ENCODE measurements at places on chromosomes 6 and 20.

DNA sequence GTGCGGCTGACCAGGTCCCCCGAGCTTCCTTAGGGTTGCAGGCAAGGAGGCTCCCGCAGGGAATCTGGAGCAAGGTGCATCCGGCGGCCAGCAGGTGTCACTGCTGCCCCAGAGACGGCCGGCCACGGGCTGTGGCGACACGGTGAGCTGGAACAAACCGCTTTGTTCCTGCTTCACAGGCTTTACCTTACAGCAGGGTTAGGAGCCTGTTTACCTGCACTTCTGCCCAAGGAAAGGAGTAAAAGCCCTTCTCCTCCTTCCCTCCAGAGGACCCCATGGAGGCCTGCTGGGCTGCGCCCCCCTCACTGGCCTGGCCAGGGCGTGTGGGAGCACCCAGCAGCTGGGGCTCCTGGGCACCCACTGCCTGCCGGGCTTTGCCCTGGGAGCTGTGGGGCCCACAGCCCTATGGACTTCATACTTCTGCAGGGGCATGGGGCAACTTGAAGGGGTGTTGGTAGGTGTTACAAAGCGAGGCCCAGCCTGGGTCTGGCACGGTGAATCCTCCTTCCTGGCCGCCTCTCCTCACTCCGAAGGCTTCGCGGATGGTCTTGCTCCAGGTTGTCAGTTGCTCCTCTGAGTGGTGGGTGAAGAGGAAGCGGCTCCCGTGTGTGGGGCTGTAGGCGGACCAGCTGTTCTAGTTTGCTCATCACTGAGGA lies 88.4 kb downstream of the CDC5L start:
- peak; percentile 80 for DNase-seq

DNA sequence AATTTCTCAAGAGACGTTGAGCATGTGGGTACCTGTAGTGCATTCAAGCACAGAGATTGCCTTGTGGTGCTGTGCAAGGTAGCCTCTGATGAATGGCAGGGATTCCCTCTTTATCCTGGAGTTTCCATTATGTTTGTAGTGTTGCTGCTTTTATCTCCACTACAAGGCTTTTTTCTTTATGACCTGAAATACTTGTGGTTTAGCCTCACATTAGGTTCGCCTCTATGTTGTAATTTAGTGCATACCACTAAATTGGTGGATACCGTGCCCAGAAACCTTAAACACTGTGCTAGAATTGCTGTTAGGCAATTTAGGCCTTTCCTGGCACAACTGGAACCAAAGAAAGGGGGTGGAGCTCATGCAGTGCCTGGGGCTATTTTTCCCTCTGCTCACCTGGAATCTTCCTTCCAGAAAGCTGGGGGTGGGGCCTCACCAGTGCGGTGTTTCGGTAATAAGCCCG lies 76.8 kb downstream of the NCOA7 start:
- peak; percentile 95 for DNase-seq

- peak; percentile 72 for DNase-seq
These were observed 93.1 kb downstream of the EPB41L2 start for GRCh38 chr6:130969791-130970491.

DNA sequence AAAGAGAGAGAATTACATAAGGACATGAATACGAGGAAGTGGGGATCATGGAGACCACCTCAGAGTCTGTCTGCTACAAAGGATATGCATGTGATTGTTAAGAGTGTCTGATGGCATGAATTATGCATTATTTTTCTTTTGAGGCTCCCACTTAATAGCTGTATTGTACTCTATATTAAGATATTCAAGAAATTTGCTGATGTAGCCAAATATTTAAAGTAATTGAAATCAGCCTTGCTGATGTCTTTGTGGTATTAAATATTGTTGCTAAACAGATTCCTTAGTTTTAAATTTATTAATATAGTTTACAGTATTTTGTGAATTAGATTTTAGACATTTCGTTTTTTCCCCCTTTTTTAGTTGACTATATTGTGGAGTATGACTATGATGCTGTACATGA lies 25.3 kb downstream of the CD2AP start:
- DNase-seq = no peak

DNA sequence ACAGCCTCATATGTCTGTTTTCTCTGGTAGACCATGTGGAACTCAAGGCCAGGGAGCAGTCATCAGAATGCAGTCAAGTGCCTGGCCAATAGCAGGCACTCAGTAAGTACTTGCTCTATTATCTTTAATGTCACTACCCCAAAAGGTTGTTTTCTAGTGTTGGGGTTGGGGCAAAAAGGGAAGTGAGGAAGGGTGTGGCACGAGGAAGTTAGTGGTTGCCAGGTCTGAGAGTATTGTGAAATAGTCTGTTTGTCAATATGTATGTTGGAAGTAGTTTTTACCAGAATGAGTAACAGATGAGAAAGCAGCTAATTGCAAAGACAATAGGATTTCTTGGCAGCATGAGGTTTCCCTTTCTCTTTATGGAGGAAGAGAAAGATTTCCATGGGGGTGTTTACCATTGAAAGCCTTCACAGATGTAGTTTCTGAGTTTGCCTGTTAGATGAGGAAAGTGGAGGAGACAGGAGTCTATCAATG lies 59.5 kb upstream of the ARMH2 start:
- DNase-seq = no peak

DNA sequence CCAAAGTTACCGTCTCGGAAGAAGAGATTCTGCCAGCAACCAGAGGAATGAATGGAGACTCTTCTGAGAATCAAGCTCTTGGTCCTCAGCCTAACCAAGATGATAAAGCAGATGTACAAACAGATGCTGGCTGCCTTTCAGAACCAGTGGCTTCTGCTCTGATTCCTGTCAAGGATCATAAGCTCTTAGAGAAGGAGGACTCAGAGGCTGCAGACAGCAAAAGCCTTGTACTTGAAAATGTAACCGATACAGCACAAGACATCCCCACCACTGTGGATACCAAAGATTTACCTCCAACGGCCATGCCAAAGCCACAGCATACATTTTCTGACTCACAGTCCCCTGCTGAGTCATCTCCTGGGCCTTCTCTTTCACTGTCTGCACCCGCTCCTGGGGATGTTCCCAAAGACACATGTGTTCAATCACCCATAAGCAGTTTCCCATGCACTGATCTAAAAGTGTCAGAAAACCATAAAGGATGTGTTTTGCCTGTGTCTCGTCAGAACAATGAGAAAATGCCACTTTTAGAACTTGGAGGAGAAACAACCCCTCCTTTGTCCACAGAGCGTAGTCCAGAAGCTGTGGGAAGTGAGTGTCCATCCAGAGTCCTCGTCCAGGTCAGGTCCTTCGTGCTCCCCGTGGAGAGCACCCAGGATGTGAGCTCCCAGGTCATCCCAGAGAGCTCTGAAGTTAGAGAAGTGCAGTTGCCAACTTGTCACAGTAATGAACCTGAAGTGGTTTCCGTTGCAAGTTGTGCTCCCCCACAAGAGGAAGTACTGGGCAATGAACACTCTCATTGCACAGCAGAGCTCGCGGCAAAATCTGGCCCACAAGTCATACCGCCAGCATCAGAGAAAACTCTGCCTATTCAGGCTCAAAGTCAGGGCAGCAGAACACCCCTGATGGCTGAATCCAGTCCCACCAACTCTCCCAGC lies 109.6 kb downstream of the RTN4IP1 start:
- peak; percentile 94 for DNase-seq

GRCh38 chr6:5707281-5708045 lies 299.3 kb downstream of the NRN1 start:
- no peak for DNase-seq

DNA sequence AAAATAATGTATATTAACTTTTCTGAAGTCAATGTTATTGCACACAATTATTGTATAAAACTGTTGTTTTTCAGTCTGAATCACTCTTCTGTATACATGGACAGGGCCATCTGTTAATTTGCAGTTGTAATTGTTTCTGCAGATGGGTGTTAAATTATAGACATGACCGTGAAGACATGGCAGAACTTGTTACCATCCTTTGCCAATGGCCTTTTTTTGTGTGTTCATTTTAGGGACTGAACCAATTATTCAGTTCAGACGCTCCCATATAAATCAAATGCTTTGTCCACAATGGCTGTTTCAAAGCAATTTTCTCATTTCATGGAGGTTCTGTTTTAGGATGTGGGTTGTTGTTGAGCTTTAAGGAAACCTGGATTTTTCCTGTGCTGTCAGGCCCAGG lies 533.7 kb downstream of the DOK5 start:
- no peak for DNase-seq

- peak; percentile 14 for DNase-seq
These were observed 174.9 kb upstream of the GGTLC1 start for GRCh38 chr20:24163506-24163905.

DNA sequence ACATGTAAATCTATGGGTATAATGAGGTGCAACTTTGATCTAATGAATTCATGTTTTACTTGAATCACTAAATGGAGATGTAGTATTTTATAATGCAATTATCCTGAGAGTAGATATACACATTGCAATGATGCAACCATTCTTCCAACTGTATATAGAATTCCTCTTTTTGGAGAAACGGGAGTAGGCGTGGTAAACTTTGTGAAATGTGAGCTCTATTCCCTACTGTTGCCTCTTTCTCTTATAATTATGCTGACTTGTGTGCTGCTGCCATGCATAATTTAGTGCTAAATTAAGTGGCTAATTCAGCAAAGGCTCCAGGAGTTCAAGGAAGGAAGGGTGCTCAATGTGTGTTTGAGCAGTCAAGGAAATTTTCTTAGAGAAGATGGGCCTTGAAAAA lies 116.6 kb upstream of the SLC35B3 start:
- DNase-seq = no peak

DNA sequence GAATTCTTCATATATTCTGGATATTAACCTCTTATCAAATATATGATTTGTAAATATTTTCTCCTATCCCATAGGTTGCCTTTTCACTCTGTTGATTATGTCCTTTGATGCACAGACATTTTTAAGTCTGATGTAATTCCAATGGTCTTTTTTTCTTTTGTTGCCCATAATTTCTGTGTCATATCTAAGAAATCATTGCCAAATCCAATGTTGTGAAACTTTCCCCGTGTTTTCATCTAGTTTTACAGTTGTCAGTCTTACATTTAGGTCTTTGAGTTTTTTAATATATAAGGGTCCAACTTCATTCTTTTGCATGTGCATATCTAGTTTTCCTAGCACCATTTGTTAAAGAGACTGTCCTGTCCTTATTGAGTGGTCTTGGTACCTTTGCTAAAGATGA lies 111.5 kb downstream of the SESN1 start:
- DNase-seq = peak; percentile 42

GRCh38 chr6:157806856-157807215 lies 16.2 kb upstream of the SNX9 start:
- no peak for DNase-seq

DNA sequence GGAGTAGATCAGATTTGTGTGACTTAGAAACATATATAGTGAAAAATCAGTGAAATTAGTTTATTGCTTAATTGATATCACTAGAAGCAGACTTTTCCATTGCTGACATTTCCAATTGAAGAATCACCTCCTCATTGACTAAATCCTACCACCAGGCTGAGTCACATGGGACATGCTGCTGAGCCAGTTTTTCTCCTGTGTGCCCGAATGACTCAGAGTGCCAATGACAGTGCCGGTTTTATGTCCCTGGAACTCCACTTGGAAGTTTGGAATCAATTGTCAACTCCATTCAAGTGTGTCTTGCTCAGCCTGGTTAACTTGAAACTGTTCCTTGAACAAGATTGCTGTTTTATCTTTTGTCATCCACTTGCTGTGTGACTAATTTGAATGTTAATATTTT lies 316.1 kb upstream of the PRDM1 start:
- no peak for DNase-seq

DNA sequence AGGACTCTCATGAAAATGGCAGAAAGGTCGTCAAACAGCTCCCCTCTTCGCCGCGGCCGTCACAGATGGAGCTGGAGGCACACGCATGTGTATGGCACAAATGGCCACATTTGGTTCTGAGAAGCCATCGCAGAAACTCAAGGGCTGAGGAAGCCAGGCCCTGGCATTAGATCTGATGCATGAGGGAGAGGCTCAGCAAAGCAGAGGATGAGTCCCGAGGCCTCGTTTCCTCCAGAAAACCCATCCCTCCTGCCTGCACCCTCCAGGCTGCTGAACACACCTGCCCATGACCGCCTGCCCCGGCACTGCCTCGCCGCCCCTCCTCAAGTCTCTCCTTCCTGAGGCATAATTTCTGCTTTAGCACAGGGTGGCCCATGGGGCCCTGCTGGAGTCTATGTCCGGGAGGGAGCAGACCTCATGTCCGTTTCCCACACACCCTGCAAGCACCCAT lies 240.3 kb downstream of the DLL1 start:
- no peak for DNase-seq

GRCh38 chr6:34520645-34521462 lies 35.3 kb downstream of the SPDEF start:
- DNase-seq = no peak

- no peak for DNase-seq
These were observed 3.4 kb downstream of the MYT1 start for GRCh38 chr20:64167676-64168075.

DNA sequence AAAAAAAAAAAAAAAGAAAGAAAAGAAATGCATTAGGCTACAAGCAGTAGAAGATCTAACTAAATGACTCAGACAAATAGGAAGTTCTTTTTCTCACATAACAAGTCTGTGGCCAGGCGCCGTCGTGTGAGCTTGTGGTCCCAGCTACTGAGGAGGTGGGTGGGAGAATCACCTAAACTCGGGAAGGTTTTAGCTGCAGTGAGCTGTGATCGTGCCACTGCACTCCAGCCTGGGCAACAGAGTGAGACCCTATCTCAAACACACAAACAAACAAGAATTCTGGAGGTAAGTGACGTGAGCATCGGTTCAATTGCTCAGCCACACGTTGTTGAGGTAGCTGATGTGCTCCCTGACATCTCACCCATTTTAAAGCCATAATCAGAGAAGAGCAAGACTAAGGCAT lies 37.9 kb upstream of the SLC23A2 start:
- DNase-seq = no peak

DNA sequence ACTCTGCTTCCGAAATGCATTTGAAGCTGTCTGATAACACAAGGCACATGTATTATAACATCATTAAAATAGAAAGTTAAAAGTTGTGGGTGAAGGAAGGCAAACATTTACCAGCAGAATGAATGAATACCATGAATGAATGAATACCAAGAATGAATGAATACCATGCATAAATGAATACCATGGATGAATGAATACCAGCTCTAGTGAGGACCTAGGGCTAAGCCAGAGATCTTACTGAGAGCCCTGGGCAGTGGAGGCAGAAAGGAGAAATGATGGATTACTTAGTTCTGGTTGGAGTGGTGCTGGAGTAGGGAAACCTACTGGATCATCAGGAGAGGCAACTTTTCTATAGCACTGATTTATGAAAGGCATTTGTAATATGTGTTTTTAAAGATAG lies 998.0 kb downstream of the KIF16B start:
- no peak for DNase-seq

DNA sequence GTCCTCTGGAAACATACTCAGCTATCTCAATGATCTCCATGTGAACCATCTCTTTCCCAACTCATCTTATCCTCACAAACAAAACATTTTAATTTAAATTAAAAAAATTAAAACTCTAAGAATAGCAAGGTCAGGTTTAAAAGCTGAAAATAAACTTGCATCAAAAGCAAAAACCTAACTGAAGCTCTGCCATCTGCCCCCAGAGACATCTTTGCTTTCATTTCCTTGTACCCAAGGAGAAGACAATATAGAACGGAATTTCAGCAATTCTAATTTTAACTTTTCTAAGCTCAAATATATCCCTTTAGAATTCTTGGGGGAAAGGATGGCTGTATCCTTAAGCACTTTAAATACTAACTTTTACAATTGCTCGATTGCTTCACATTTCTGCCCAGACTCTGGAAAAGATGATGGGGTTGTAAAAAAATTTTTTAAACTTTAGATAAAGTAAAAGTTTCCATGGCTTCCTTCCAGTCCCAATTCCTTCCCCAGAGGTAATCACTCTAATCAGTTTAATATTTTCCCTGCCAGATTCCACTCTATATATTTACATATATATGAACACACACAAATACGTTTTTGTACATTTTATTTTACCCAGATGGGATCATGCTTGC lies 69.2 kb upstream of the SMIM29 start:
- DNase-seq = no peak

GRCh38 chr6:19153270-19153980 lies 683.7 kb upstream of the ID4 start:
- DNase-seq = peak; percentile 59
